Gastroesophageal sphincter (tissue), 4 donors: ENCODE measurements at places on chromosomes 4 and X. TPM values are rescaled to one million over a fixed set of nuclear protein-coding genes. Genes with fewer than 3 reads are reported as not detected.

The NPY1R gene
- 3.8 TPM for total RNA-seq

DNA sequence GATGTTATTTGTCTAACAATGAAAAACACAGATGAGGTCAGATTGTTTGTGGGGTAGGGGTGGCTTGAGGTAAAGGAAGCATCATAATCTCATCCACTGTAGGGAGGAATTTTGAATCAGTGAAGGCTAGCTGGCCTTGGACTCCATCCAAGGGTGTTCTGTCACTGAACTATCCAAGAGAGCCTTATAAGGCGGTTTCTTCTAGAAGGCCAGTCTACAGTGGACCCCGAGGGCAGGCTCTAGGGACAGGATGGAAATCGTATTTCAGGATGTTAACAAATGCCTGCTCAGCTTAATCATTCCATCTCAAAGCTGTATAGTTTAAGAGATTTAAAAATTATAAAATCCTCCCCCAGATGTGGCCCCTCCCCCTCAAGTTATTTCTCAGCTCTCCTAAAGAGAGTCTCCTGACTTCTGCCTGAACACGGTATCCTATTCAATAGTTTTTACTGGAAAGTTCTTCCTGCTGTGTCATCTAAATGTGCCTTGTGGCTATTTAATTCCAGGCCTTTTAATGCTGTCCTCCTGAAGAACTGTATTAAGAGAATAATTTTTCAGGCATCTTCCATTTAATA is 8.0 kb downstream of the IGFBP7 start:
- ATAC-seq: peak; percentile 76

DNA sequence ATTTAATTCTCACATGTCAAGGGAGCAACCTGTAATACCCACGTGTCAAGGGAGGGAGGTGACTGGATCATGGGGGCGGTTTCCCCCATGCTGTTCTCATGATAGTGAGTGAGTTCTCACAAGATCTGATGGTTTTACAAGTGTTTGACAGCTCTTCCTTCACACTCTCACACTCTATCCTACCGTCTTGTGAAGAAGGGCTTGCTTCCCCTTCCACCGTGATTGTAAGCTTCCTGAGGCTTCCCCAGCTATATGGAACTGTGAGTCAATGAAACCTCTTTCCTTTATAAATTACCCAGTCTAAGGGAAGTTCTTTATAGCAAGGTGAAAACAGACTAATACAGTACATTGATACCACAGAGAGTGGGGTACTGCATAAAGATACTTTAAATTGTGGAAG is 17.7 kb downstream of the USP27X start:
- ATAC-seq: no peak

The NALF2 gene
- 0.27 TPM for total RNA-seq

The SHOX gene
- total RNA-seq: not detected

The MCF2 gene
- total RNA-seq: not detected

DNA sequence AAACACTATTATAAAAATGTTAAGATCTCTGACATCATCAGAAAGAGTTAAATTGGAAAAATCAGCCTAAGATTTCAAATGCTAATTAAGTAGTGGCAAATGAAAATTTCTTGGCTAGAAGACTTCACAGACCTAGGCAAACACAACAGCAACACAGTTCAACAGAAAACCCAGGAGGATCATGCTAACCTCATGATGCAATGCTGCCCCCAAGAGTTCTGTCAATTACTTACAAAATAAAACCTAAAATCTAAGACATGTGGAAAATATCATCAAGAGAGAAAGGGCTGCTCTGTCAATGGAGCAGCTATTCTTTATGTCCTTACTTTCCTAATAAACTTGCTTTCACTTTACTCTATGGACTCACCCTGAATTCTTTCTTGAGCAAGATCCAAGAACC is 21.0 kb downstream of the S100G start:
- no peak for ATAC-seq

- ATAC-seq: no peak
These were observed 43.7 kb upstream of the HAND2 start for GRCh38 chr4:173573725-173574124.

The PNMA6F gene
- not detected for total RNA-seq

DNA sequence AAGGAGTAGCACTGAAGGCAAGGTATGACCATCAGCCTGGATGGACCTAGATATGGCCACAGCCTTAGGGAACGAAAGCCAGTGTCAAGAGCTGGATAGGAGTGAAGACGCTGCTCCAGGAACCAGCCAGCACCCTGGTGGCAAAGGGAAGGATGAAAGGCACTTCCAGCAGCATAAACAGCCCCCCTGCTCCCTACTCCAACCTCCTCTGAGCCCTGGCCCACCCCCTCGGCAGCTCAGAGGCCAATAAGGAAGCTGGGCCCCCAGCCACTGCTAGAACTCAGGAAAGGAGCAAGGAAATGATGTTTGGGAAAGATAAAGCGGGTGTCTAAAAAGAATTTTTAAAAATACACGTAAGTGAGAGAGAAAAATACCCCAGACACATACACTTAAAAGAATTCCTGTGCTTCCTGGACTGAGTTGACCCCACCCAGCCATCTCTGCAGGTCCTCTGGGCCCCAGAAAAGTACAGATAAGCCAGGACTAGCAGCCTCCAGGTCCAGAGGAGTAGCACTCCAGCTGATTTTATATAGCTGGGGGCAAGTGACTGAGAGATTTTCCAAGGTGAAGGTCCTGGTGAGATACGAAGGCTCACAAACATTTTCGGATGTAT is 170.4 kb downstream of the SHROOM4 start:
- ATAC-seq: peak; percentile 56

GRCh38 chr4:130238121-130238520 is 1142.2 kb downstream of the C4orf33 start:
- no peak for ATAC-seq

GRCh38 chr4:73725985-73726384 is 14.4 kb upstream of the CXCL8 start:
- ATAC-seq: peak; percentile 71

The TRIM75 gene
- not detected for total RNA-seq

GRCh38 chr4:6953751-6954380 is 44.2 kb downstream of the TBC1D14 start:
- peak; percentile 94 for ATAC-seq

DNA sequence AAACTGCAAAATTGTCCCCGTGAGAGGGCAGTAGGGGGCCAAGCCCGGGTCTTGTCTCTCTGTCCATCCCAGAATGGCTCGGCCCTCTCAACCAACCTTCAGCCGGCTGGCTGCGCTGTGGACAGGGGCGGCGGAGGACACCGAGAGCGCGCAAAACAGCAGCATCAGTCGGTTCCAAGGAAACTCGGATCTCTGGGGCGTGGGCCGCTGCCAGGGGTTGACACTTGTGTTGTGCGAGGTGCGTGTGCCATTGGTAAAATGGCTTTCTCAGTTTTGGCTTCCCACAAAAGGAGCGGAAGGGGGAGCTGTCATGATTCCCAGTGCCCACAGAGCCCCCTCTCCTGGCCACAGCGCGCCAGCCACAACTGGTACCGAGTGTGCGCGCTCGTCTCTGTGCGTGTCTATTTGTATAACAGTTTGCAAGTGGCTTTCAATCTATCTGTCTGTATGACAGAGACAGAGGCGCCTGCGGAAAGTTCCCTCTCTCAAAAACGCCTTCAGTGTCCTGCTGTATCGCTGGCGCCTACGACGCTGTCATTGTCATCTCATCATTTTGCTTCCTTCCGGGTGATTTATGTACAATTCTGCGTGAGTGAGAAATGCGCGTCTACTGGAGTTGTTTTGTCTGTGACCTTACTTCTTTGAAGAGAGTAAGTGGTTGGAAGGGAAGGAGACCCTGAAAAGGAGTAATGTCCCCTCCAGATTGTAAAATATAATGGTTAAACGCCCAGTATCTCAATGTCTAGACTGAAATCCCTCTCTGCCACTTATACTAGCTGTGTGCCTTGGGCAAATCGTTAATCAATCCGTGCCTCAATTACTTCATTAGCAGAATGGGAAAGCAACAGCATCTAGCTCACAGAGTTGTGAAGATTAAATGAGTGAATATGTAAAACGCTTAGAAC is 1.8 kb downstream of the DKK2 start:
- ATAC-seq: peak; percentile 24

The VSIG4 gene
- total RNA-seq: 22.3 TPM

The NHSL2 gene
- total RNA-seq: 11.8 TPM

DNA sequence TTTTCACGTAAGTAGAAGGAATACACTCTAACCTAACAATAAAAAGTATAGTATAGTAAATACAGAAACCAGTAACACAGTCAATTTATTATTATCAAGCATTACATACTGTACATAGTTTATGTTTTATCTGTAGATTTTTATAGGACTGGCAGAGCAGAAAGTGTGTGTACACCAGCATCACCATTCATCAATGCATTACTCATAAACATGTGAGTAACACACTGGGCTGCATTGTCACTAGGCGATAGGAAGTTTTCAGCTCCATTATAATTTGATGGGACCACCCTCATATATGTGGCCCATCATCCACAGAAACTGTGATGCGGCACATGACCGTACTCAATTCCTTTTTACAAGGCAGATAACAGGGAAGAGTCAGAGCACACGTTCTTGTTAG is 137.8 kb upstream of the RBPJ start:
- no peak for ATAC-seq

The CTAG2 gene
- not detected for total RNA-seq

The PGAM4 gene
- not detected for total RNA-seq

- ATAC-seq: no peak
These were observed 57.1 kb downstream of the FREM3 start for GRCh38 chr4:143643399-143643798.

- no peak for ATAC-seq
These were observed 34.4 kb downstream of the NEXMIF start for GRCh38 chrX:74890676-74891430.

The GUF1 gene
- 14.7 TPM for total RNA-seq

DNA sequence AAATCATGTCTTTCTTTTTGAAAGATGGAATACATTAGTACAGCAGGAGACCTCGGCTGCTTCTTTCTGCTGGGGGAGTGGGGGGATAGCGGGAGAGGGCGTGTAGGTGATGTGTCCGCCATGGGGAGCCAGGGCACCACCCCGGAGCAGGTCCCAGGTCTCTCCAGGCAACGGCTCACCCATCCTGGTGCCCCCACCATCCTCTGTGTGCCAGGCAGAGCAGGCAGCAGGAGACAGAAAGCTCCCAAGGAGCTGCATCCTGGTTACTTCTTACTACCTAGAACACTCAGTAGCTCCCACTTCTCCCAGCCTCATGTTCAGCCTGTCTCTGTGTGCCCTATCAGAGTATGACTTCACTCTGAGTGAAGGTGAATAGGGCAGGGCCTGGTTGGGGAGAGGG is 23.6 kb downstream of the TNIP2 start:
- ATAC-seq: no peak

- ATAC-seq: no peak
These were observed 21.7 kb downstream of the KIAA0232 start for GRCh38 chr4:6804082-6804752.

GRCh38 chr4:130028552-130028951 is 932.6 kb downstream of the C4orf33 start:
- no peak for ATAC-seq

DNA sequence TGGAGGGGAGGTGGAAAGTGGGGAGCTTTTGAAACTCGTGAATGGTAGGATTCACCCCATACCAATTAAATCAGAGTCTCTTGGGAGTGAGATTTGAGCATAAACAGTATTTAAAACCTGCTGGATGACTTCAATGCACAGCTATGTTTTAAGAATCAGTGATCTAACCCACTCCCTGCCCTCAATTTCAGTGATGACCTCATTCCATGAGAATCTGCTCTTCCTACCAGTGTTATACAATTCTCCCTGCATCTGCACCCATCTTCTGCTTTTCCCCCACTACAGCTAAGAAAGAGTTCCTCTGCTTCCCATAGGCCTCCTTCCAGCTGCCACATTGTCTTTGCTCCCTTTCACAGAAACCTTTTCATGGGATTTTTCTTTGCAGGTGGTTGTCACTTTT is 18.3 kb upstream of the H2AZ1 start:
- ATAC-seq: no peak

- no peak for ATAC-seq
These were observed 72.4 kb upstream of the KLHL13 start for GRCh38 chrX:118189000-118189399.

DNA sequence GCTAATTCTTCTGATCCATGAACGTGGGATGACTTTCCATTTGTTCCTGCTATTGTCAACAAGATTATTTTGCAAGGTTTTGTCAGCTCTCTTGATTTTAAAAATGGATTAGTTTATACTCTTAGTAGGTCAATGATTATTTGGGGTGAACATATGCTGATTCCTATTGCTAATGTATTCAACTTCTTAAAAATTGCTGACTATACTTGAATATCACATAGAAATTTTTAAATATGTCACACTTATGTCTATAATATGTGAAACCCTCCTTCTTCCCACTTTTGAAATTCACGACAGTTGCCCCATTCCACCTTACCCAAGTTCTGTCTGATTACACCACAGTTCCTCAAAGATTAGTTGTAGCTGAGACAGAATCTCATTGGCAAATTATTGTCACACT is 465.7 kb upstream of the TENM3 start:
- ATAC-seq: no peak

The ZFP42 gene
- not detected for total RNA-seq

- no peak for ATAC-seq
These were observed 372.1 kb downstream of the ZNF674 start for GRCh38 chrX:46173159-46173558.

The DCAF12L1 gene
- total RNA-seq: not detected

GRCh38 chrX:16376056-16376455 is 208.8 kb downstream of the MAGEB17 start:
- no peak for ATAC-seq

GRCh38 chr4:162349395-162349794 is 185.6 kb upstream of the FSTL5 start:
- ATAC-seq: no peak

DNA sequence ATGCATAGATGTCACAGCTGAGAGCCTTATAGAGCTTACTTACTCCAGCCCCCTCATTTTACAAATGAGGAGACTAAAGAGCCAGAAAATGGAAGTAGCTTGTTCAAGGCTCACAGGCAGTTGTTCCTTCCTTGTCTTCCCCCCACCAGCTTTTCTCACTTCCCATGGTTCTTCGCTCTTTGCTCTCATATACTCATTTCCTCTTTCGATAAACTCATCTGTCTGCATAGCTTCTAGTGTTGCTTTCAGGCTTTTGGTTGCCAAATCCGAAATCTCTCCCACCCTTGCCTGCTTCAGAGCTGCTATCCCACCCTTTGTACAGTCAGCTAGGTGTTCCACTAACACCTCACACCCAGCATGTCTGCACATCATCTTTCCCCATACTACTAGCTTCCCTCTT is 25.0 kb upstream of the GJB1 start:
- ATAC-seq: no peak
